ENCODE measurements at places on chromosomes 6 and 20.

DNA sequence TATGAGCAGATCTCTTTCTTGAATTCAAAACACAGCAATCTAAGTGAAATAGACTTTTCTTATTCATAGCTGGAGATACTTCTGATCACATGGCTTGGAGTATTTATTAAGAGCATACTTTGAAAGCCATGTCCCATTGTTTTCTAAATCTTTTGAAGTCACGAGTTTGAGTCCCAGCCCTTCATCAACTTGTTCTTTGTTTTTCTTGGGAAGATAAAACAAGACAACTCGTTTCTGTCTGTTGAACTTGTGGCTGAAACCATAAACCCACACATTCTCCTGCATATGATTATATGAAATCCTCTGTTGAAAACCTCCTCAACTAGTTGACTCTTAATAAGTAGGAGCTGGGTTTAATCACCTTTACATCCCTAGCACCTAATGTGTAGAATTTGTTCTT, 3.3 kb downstream of the RNF144B start:
- no peak for DNase-seq

GRCh38 chr6:31875877-31876276, 2.9 kb downstream of the SLC44A4 start:
- no peak for DNase-seq

DNA sequence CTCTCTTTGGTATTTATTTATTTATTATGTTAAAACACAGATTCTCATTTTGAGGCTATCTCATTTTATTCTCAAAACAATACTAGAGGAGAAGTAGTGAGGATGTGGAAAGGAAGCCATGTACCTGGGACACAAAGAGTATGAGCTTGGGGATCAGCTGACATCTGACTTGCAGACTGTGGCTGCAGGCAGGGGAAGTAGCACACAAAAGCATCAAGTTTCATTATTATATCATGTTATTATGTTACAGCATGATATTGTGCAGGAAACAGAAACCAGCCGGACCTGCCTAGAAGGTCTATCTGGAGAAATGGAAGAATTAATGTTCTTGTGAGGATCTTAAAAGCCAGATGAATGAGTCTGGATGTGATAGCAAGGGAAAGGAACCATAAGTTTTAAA, 248.2 kb downstream of the KHDC1L start:
- no peak for DNase-seq

GRCh38 chr6:52306972-52307870, 22.7 kb upstream of the MCM3 start:
- DNase-seq, result no peak

DNA sequence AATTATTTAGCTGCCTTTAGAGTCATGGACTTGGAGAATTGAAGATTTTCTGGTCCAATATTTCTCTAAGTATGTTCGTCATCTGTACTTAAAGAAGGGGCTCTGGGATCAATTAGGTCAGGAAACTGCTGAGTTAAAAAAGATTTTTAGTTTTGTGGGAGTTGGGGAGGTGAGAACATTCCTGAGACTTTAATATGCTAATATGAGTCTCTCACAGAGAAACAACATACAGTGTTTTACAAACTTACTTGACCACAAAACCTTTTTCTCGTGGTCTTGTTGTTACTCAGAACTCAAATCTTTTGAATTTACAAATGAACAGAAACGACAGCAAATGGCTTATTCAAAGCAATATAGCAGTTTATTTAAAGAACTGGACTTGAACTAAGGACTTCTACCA, 67.9 kb downstream of the LIN28B start:
- DNase-seq, result no peak

GRCh38 chr6:71367756-71368155, 79.1 kb downstream of the OGFRL1 start:
- DNase-seq, result no peak

DNA sequence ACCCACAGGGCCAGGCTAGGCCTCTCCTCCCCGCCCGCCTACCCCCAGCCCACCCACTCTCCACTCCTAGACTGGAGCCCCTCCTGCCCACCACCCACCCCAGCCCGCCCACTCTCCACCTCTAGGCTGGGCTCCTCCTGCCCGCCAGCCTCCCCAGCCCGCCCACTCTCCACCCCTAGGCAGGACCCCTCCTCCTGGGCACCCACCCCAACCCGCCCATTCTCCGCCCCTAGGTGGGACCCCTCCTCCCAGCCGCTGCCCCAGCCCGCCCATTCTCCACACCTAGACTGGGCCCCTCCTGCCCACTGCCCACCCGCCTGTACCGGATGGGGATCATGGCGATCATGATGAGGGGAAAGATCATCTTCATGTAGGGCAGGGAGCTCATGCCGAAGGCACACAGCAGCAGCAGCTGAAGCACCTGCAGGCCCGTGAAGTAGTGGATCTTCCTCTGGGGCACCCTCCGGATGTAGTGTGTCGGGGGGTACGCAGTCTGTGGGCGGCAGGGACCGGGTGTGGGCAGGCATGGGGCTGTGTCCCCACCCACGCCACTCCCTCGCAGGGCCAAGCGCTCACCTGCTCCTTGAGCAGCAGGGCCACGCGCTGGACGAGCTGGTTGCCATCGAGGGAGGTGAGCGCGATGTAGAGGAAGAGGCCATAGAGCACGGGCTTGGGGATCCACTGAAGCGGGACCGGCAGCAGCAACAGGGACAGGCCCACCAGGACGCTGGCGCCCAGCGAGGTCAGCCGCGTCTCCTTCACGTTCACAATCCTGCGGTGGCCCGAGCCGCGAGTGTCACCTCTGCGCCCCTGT, 10.8 kb downstream of the SLC4A11 start:
- no peak for DNase-seq

DNA sequence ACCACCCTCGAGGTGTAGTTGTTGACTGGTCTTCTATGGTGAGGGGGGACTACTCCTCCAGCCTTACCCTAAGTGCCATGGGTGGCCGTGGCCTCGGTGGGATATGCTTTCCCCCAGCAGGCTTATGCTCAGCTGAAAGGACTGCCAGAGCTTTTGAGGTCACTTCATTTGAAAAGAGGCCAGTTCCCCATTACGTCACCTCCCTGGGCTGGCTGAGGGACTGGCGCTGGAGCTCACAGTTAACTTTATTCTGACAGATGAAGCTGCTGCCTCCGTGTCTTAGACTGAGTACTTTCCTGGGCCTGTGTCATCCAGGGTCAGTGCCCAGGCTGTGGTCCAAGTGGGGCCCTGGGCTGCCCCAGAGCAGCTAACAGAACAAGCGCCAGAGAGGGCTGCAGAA, 42.8 kb upstream of the PCMTD2 start:
- DNase-seq, result no peak

DNA sequence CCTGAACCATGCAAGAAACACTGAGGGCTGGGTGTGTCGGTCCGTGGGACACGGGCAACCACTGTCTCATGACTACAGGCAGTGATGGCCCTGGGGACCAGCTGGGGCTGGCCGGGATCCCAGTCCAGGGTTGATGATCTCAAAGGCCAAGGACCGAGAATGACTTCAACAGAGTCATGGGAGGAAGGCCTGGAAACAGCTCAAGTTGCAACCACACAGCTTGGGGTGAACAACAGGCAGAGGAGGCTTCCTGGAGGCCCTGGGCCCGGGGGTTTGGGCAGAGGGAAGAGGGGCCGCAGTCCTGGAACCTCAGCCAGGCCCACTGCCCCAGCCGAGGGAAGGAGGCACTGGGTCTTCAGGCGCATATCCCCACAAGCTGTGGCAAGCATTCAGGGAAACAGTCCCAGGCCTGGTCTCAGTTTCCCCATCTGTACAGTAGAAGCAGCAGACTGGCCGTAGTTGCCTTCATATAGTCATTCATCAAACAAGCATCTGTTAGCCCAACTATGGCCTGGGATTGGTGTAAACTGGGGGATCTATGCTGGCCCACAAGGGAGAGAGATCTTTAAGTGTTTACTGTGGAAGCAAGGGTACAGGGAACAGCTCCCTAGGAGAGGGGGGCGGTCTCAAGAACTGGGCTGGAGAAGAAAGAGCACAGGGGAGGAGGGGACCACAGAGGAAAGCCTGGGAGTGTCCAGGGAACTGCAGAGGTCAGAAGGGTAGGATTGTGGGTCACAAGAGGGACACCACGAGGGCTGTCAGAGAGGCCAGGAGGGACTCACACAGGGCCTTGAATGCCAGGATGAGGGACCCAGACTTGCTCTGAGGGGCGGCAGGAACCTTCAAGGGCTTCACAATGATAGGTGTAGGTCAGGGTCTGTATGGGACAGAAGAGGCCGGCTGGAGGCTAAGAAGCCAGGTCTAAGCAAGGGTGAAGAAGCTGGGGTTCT, 2.1 kb downstream of the MYL9 start:
- DNase-seq, result no peak

DNA sequence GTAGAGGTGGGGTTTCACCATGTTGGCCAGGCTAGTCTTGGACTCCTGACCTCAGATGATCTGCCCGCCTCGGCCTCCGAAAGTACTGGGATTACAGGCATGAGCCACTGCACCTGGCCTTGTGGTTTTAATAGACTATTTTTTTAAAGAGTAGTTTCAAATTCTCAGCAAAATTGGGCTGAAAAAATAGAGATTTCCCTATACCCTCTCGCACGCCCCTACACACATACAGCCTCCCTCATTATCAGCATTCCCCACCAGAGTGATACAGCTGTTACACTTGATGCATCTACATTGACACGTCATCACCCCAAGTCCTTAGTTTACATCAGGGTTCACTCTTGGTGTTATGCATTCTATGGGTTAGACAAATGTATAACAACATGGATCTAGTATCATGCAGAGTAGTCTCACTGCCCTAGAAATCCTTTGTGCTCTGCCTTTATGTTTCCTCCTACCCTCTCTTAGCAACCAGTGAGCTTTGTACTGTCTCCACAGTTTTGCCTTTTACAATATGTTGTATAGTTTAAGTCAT, 103.6 kb downstream of the CDYL start:
- peak; percentile 62 for DNase-seq
